NCI-H345 (cell line): ENCODE measurements at places on chromosomes 6 and 20.
A peak's percentile ranks its signal among the peaks of the same experiment; 100 is the strongest.

GRCh38 chr6:13075141-13075845 lies 253.0 kb downstream of the TBC1D7 start:
- no peak for DNase-seq

DNA sequence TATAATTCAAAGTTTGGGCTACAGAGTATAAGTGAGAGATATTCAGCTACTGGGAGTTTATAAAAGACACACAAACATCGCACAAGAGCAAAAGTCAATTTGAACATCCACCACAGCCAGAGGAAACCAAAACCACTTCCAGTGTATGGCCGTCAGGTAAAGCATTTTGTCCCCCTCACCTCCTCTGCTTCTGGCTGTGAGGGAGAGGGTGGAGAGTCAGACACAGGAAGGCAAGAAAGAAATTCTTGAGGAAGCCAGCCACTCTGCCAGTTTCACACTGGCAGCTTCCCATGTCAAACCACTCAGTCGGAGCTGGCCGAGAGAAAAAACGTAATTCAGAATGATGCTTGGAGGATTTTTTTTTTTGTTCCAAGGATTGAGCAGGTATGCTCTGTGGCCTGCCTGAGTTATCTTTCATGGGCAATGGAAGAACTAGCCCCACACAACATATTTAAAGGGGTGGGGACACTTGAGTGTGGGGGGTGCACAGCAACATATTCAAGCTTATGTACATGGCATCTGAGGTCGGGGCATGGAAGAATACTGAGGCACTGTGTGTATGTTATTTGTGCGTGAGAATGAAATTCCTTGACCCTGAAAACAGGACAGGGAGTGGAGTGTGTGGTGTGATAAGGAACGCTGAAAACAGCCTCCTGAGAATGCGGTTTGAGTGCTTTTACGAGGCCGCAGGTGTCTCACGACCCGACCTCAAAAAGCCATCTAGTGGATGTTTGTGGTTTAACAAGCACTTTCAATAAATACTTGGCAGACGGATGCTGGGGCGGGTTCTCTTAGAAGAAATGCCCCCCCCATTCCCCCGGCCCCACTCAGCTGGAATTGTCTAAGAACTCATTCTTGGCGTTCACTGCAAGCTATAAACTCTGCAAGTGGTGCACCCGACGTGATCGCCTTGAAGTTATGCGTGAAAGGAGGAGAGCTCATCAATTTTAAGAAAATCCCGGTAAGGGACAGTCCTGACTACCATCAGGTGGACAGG lies 27.5 kb upstream of the ZBTB22 start:
- peak; percentile 72 for DNase-seq

GRCh38 chr6:52125139-52125538 lies 37.7 kb upstream of the PKHD1 start:
- no peak for DNase-seq

DNA sequence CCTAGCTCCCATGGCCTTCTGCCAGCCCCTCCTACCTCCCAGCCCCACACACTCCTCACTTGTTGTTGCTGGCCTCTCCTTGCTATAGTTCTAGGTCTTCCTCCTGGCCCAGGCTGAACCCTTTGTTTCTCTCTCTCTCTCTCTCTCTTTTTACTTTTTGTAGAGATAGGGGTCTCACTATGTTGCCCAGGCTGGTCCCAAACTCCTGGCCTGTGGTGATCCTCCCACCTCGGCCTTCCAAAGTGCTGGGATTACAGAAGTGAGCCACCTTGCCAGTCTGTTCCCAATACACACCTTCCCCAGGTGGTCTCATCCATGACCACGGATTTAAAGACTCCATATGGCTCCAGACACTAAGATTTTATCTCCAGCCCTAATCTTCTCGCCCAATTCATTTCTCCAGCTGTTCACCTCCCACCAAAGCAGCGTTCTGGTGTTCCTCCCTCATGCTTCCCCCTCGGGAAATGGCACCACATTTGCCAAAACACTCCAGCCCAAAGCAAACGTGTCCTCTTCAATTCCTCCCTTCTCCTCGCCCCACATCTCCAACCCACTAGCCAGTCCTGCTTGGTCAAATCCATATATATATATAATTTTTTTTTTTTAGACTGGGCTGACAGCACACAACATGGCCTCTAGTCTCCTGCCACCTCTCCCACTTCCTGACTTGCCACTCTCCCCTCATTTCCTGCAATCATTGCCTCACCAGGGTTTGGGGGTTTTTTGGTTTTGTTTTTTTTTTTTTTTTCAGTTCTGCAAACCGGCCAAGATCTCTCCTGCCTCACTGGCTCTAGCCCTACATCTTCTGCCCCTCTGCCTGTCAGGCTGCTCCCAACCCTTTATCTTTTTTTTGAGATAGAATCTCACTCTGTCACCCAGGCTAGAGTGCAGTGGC lies 104.4 kb downstream of the NCR2 start:
- no peak for DNase-seq

DNA sequence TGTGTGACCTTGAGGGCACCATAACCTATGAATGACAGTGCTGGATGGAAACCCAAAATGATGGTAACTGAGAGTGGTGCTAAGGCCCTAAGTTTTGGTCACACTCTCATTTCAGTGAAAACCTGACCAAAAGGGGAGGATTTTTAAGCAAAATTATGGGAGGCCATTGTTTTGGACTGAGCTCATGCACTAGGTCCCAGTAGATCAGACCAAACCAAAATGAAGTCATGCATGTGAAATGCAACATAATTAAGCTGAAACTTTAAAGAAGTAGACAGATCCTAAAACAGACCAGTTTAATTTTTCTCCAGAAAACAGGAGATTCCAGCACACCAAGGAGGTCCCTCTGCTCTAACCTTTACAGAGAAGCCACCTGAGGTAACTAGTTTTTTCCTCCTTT lies 24.0 kb upstream of the THBS2 start:
- DNase-seq: no peak

GRCh38 chr20:41258474-41258873 lies 59.1 kb downstream of the ZHX3 start:
- no peak for DNase-seq
